ENCODE measurements at places on chromosomes 3 and 15. TPM values are rescaled to one million over a fixed set of nuclear protein-coding genes. Genes with fewer than 3 reads are reported as not detected.

- peak; percentile 50 for DNase-seq
These were observed 125.9 kb downstream of the ATP10A start for GRCh38 chr15:25737218-25737643.

SLC22A13 gene
- 0.22 TPM for total RNA-seq

DNA sequence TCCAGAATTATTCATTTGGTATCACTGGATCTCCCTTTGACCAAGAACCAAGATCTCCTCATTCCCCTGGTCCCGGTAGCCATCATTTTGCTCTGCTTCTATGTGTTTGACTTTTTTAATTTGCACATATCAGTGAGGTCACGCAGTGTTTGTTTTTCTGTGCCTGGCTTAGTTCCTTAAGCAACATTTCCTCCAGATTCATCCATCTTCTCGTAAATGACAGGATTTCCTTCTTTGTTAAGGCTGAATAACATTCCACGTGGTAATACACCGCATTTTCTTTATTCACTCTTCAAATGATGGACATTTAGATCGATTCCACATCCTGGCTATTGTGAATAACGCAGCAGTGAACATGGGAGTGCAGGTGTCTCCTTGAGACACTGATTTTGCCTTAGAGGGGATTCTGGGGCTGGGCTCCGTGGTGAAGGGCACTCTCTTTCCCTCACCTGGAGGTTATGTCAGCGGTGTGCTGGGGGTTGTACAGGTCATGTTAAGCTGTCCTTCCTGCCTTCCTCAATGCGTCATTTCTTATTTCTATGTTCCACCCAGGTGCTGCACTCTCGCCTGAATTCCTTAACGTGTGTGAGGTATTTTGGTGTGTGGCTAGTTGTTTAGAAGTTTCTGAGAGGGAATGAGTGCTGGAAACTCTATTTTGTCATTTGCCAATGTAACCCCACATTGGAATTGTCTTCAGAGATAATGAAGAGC, 212.2 kb downstream of the LPP start:
- no peak for DNase-seq

SLC30A4 gene
- total RNA-seq: 5.9 TPM

DNA sequence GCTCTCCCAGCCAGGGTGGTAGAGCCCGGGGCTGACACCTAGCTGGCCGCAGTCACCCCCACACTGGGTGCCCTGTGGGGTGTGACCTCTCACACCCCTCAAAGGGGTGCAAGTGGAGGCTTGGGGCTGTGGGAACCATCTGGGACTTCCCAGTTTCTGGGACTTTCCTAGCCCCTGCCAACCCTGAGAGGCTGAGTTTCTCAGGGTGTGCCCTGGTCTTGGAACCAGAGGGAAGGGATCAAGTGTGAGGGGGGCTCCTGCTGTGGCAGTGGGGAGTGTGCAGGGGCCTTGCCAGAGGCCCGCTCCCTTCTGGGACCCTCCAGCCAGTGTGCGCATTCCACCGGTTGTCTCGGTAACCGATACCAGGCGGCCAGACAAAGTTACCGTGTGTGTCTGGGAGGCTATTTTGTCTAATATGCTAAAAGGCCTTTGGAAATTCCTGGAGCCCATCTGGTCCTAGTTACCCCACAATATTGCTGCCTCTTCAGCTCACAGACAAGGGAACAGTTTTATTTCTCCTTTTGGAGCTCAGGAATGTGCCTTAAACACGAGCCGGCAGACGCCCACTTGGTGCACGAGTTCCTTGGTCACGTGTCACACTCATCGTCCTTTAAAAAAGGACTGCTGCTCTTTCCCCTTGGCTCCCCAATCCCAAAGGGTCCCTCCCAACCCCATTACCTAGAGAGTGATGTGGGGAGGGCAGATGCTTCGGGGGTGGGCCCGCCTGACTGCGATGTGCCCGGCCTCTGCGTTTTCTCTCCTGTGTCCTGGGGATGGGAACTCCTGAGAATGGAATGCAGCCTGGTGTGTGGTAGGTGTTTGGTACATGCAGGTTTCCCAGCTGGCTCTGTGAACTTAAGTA, 33.2 kb downstream of the HDAC11 start:
- DNase-seq: peak; percentile 86

Data from muscle of leg (tissue), 16 donors.